ENCODE measurements at places on chromosomes 11 and 22.
A peak's percentile ranks its signal among the peaks of the same experiment; 100 is the strongest.

GRCh38 chr11:129930296-129930695, 34.9 kb upstream of the NFRKB start:
- no peak for DNase-seq

DNA sequence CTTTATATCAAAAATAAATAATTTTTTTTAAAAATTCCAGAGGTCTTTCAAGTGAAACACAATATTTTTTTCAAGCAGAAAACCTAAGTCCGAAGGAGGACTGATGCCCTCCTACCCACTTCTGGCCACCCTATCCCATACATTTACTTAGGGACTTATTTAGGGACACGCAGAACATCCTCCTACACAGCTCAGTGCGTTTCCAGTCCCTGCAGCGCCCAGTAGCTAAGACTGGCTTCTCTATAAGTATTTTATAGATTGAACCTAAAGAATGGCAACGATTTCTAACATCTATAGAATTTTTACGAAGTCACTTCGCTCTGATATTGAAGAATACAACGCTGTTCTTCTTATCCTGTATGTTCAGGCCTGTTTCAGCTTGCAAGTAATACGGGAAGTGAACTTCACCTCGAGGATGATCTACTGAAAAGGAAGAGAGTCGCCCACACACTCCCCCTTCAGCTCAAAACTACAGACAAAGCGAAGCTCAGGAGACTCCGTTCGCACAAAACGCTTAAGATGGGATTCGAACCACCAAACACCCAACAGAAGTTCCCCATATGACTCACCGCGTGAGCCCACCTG, 328 bp downstream of the CHEK2 start:
- no peak for DNase-seq

- DNase-seq, result peak; percentile 96
Observed at GRCh38 chr11:47642099-47642855, at the start of gene MTCH2. Gene MTCH2 (minus strand): TSS chr11:47642559. CDS start chr11:47642465, 94 bp downstream.

DNA sequence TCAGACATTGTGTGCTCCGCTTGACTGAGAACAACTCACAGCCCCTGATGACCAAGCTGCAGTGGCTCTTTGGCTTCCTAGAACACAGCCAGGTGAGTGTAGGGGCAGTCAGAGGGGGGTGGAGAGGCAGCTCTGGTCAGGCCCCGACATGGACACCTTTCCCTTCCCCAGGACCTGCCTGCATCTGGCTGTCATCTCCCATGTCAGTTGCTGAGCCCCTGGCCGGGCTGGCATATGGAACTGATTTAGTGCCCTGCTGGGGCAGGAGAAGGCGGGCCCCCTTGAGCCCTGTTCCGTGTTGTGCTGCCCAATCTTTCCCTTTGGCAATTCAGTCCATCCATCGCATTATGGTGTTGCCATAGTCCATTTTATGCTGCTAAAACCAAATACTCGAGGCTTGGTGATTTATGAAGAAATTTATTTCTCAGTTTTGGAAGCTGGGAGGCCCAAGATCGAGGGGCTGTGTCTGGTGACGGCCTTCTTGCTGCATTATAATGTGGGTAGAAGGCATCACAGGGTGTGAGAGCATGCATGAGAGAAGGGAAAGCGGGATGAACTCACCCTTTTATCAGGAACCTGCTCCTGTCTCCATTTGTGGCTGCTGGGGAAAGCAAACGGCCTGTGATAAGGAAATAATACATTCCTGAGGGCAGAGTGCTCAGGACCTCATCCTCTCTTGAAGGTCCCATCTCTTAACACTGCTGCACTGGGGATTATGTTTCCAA, 19.0 kb downstream of the USP35 start:
- DNase-seq, result no peak

DNA sequence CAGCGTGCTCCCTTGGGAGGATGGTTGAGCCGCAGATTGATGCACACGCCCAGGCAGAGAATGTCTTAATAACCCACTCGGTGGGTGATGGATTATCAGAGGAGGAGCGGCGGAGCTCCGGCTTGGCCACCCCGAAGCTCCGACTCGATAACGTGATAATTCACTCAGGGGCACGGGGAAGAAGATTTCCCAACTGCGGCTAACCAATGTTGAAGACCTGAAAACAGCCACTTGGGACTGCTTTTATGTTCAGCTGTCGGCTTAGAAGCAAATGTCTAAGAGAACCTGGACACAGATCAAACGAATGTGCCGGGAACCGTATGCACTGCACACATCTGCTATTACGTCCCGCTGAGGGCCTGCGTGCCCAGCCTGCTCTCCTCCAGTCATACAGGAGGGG, 206.8 kb upstream of the CADM1 start:
- DNase-seq, result no peak

GRCh38 chr11:94557992-94558391, 9.2 kb upstream of the PIWIL4 start:
- DNase-seq, result no peak

DNA sequence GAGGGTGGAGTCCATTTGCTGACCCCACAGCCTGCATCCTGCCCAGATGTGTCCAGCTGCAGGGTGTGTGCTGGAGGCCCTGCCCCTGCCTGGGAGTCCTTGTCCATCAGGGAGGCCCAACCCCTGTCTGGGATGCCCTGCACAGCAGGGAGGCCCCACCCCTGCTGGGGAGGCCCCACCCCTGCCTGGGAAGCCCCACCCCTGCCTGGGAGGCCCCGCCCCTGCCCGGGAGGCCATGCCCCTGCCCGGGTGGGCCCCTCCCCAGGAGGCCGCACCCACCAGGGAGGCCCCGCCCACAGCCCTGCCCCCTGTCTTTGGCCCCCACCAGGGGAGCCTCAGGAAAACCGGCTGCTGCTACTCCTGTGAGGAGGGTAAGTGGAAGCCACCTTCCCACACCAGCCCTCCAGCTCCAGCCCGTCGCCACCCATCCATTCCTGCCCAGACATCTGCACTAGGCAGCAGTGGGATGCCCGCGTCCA, 37.2 kb downstream of the MUC5B start:
- DNase-seq, result peak; percentile 61

GRCh38 chr11:46047520-46047919, 73.7 kb downstream of the PHF21A start:
- no peak for DNase-seq

- no peak for DNase-seq
Observed at GRCh38 chr11:92941676-92942571, 27.5 kb upstream of the MTNR1B start.

- no peak for DNase-seq
Observed at GRCh38 chr11:70569618-70569890, 171.2 kb downstream of the CTTN start.

DNA sequence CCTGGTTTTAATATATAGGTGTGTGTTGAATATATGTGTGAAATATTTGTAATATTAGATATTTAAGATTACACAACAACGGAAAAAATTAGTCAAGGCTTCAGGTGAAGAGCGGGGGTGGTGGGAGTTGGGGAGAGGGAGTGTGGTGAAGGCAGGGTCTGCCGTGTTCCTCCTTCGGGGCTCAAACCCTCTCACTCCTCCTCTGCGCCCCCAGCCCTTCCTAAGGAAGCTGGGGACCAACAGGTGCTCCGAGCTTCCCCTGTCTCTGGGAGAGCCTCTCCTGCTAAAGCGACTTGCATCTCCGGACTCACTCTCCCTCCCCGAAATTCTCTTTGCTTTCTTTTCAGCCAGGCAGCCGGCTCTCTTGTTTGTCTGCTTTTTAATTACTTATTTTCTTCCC, 960 bp upstream of the CADM1 start:
- DNase-seq, result no peak

DNA sequence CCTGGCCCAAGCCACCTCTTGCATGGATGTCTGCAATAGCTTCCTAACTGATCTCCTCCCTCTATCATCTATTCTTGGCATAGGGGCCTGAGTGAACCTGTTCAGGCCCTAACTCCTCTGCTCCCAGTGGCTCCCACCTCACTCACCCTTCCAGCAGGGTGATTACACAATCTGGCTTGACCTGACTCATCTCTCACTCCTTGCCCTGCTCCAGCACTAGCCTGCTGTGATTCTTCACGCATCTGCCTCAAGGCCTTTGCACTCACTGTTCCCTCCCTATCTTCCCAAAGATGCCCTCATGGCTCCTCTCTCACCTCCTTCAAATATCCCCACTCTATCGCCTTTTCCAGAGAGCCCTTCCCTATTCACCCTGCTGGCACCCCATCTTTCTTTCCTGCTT, 10.5 kb downstream of the SCN4B start:
- no peak for DNase-seq

- DNase-seq, result no peak
Observed at GRCh38 chr11:10770626-10771254, 19.7 kb downstream of the CTR9 start.

- no peak for DNase-seq
Observed at GRCh38 chr22:45273452-45274075, 11.2 kb upstream of the UPK3A start.

DNA sequence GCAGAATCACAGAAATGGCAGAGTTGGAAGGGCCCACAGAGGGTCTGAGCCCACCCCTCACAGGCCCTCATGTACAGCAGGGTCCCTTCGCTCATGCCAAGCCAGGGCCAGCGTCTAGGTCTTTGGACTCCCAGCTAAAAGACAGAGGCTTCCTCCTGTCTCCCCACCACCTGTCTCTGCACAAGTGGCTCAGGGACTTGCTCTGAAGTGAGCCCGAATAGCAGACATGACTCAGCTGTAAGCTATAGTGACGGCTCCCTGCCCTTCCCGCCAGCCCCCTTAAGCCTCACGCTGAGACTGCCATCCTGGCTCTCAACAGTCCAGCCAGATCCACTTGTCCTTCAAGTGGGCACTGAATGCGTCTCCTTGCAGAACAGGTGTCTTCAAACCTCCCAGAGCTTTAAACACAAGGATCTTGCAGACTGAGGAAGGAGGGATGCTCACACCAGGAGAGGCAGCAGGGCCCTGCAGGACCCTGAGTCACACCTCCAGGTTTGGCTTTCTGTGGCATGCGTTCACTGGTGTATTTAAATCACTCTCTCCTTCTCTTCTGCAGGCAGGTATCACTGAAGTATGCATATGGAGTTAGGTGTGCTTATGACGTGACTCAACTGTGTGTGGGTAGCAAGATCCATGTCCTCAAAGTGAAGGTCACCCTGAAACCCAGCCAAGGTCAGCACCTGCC, 154.9 kb downstream of the CACNA1I start:
- no peak for DNase-seq

GRCh38 chr22:20583471-20583922, 76.1 kb downstream of the MED15 start:
- DNase-seq, result no peak

GRCh38 chr11:132253469-132254264, 883.3 kb downstream of the NTM start:
- no peak for DNase-seq

DNA sequence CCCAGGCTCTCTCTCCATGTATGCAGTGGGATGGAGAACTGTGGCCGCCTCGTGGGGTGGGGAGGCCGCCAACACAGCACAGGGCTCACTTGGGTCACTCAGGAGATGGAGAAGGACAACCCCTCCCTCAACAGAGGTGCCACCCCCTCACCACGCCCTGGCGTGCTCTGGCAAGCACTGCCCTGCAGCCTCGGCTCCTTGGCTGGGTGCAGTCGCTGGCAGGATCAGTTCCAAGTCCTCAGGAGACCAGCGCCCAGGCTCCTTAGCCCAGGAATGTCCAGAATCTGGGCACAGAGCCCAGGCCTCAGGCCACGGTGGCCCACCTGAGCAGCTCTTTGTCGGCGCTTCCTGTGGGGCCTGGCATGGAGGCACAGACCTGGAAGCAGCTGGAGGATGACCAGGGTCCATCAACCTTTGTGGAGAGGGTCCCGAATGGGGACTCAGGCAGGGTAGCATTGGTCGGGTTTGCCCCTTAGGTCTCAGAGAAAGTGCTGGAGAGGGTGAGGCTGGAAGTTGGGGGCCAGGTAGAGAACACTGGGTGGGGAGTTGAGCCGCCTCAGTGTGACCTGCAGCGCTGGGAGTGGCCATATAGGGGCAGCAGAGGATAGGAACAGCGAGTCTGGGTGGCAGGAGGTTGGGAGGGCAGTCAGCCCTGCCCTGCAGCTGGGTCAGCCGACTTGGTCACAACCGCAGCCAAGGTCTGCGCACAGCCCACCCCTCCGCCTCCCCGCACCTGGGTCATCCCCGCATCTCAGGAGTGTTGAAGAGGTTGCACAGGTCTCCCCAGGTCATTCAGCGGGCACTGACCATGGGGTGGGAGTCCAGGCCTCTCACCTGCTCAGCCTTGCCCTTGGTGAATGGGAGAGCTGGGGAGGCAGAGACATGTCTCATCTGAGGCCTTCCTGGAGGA, 8.2 kb downstream of the SUSD2 start:
- DNase-seq, result peak; percentile 47

GRCh38 chr11:46977038-46977813, 40.7 kb downstream of the CSTPP1 start:
- DNase-seq, result no peak

DNA sequence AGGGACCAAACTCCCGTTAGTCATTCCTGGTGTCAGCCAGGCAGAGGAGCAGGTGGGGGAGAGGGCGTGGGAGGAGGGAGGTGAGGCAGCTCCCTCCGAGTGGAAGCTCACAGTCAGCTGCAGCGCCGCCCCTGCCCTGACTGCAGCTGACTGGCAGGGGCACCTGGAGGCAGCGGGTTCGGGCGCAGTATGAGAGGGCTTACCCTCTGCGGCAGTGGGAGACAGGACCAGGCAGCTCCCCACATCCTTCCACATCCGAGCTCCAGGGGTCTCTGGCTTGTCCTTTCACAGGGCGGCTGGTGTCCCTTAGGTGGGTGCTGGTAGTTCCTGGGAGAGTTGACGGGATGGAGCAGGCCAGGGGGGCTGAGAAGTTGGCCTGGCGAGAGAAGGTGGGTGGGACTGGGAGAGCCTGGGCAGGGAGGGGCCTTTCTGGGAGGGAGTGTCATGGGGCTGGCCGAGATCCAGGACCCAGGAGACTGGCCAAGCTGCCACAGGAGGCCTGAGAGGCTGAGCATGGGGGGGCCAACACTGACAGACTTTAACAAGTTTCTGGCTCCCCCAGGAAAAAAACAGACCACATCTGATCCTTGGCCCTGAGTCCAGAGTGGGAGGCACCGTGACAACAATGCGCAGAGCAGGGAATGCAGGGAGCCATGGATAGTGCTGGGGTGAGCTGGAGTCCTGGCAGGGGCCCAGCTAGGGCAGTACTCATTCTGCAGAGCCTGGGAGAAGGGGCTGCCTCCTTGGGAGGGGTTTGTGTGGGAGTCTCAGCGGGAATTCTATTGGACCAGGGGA, 4.9 kb downstream of the ADORA2A start:
- DNase-seq, result peak; percentile 58

- DNase-seq, result no peak
Observed at GRCh38 chr11:111302298-111302697, 4.0 kb downstream of the POU2AF3 start.

- no peak for DNase-seq
Observed at GRCh38 chr11:14029440-14029839, 66.9 kb downstream of the SPON1 start.

GRCh38 chr11:117843666-117844484, 19.3 kb upstream of the FXYD2 start:
- DNase-seq, result peak; percentile 91

DNA sequence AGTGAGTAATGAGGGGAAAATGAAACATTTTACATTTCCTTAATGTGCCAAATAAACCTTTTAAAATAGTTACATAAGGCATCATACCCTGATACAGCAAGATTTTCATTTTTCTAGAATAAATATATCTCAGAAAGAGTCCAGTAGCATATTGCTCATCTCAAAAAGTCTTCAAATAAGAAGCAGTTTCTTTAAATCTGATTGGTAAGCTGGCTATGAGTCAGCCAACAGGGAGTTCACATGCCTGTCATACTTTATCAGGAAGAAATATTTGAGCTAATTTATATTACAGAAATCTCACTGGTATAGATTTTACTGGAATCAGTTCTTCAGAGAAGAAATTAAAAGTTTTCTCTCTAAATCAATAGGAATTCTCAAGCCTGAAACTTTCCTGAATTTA, 258.1 kb downstream of the C11orf87 start:
- DNase-seq, result no peak

GRCh38 chr22:24128021-24128420, 53.3 kb upstream of the SUSD2 start:
- no peak for DNase-seq
